ENCODE measurements at places on chromosomes 6 and 20.

GRCh38 chr6:134948691-134949090, 1.2 kb downstream of the ALDH8A1 start:
- DNase-seq: no peak

DNA sequence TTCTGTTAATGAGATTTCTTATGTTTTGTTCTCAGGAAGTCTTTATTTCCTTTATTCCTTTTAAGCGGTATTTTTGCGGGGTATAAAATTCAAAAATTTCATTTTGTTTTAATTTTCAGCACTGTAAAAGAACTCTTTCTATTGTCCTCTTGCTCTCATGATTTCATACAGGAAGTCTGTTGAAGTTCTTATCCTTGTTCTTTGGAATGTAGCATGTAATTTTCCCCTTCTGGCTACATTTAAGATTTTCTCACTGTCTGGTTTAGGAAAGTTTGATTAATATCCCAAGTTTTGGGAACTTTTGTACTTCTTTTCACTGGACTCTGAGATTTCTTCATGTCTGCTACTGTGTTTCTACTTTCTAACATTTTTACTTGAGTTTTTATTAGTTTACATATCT, 581.4 kb upstream of the GJE1 start:
- no peak for DNase-seq

- peak; percentile 60 for DNase-seq
These were observed 441.2 kb upstream of the DEFB115 start for GRCh38 chr20:30816182-30816645.

GRCh38 chr6:159959976-159960384, 8.9 kb upstream of the IGF2R start:
- DNase-seq: peak; percentile 26

DNA sequence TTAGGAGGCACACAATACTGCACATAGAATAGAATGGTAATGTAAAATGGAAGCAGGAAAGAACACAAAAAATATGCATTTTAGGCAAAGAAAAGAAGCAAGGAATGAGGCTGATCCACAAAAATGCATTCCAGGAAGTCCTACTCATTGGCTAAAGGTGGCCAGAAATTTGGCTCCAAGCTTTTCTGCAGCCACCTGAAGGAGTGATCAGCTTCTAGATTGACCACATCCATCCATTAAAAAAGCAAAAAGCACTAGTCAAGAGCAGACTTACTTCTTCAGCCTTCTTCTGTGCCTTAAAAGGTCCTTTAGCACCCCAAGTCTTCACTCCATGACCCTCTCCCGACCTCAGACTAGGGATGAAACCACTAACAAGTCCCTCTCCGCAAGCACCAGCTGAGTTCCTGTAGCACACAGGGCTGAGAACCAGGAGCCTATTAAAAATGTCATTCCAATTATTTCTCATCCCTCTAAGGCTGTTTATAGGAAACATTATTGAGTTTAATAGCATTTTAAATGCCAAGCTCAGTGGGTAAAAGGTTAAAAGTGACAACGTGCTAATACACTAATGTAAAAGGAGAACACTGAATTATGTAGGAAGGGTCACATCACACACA, 36.5 kb downstream of the TRAM2 start:
- DNase-seq: peak; percentile 58

GRCh38 chr20:38195521-38195920, 30.5 kb upstream of the TGM2 start:
- no peak for DNase-seq

DNA sequence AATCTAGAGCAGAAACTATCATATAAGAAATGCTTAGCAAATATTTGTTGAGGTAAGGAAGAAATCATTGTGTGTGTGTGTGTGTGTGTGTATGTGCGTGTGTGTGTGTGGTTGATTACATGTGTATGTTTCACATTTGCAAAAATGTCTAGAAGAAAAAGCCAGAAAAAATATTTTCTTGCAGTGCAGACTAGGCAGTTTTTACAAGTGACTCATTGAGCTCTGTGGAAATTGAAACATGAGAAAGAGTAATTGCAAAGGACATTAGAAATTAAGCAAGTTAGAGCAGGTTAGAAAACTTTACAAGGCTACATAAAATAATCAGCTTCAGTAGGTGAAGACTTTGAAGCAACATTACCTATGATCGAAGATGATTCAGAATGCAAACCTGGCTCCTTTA, 669.0 kb upstream of the EYS start:
- DNase-seq: no peak

DNA sequence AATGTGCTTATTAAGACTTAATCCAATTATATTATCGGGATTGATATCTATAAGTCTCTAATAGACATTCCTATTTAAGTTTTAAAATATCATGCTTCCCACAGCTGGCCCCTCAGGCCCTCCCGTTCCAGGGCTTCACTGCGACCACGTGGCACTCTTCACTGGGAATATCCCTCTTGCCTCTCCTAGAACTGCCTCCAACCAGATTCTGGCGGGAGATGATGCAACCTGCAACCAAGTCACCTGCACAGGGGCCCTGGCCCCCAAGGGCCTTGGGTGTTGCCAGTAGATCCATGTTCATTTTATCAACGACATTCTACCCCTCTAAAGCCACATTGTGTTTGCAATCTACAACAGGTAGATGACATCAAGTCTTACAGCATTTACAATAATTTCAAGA, 18.4 kb upstream of the RAMACL start:
- no peak for DNase-seq

DNA sequence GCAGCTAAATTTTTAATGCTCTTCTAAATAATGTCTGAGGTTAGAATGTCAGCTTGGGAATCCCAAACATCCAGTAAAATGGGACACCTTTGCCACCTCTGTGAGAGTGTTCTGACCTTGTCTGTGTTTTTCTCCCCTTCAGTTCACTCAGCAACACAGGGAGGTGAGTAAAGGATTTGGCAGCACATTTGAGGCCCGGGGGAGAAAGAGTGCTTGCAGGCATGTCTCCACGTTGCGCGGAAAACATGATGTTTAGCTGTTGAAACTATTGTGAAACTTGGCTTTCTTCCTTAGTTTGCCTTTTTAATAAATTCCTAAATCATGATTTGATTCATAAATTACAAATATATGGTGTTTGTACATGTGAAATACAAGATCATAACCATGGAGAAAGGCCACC, 707.8 kb upstream of the FLRT3 start:
- DNase-seq: no peak

DNA sequence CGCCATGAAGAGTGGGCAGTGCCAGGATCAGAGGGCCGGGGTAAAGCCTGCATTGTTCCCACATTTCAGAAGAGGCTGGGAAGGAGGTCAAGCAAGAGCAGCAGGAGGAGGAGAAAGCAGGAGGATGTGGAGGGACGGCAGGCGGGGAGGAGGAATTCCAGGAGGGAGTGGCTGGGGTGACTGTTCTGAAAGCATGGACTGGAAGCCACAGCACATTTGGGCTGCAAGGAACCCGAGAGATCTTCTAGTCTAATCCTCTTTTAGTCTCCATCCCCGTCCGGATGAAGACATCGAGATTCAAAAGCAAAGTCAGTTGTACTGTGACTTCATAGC, 76.9 kb downstream of the FAM50B start:
- DNase-seq: peak; percentile 62

DNA sequence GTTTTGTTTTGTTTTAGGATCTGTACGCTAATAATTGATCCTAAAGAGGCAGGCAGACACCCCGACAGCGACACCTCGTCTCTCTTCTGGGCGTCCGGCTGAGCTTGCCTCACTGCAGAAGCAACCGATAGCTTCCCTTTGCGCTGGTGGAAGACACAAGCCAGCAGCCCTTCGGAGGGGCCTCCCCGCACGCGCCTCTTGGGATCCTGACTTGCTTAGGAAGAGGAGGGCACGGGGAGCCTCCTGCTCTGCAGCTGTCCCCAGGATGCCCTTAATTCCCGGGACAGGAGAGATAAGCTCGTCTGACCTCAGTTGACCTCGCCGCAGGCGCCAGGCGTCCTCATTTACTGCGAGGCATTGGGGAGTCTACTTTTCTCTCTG, 94.0 kb downstream of the CD83 start:
- DNase-seq: peak; percentile 59

DNA sequence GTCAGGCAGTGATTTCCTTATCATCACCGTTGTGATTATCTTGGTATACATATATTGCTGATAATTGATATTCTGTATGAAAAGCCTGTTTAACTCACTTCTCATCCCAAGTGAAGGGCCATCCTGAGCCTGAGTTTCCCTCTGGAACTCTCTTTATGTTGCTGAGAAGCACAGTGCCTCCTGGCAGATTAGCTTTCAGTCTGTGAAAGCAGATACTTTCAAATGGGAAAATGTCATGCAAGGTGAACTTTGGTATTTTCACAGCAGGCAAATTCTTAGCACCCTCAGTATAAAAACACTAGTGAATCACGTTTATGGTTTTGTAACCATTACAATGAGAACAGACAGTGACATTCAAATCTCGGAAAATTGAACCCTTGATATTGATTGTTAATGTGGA, 151.6 kb downstream of the PRIM2 start:
- DNase-seq: no peak

DNA sequence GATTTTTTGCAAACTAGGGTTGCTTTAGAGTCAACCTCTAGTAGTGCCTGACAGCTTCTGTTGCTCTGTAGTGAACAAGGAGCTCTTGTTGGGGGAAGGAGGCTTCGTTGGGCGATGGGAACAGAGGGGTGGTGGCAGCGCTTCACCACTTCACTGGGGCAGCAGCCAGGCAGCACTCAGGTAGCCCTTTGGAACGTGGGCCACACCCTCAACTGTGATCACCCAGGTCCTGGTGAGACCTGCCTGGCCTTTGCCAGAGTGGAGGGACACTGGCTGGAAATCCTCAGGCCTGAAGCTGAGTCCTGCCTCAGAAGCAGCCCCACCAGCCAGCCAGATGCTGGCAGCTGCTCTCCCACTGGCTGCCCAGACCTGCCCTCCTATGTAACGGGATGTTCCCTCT, 10.4 kb upstream of the EDN3 start:
- DNase-seq: no peak

All from RPMI7951 (cell line).